ENCODE measurements at places on chromosomes 4 and X.

- no peak for DNase-seq
Measured at GRCh38 chrX:118345045-118345463, 852 bp upstream of the WDR44 start.

DNA sequence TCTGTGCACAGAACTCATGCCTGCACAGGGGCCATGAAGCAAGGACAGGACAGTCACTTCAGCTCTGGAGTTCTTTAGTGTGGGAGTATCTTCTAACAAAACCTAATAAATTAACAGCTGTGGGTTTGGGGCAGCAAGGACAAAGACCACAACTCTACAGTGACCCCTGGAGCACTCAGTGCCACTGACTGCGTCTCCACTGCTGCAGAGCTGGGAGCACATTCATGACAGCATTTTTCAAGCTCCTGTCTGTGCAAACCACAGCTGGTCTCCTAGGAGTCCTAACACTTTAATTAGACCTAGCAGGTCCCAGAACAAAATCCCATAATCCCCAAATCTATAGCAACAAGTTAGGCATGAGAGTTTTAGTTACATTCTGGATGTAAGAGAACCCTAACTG is 76.5 kb downstream of the RTL9 start:
- DNase-seq: no peak

DNA sequence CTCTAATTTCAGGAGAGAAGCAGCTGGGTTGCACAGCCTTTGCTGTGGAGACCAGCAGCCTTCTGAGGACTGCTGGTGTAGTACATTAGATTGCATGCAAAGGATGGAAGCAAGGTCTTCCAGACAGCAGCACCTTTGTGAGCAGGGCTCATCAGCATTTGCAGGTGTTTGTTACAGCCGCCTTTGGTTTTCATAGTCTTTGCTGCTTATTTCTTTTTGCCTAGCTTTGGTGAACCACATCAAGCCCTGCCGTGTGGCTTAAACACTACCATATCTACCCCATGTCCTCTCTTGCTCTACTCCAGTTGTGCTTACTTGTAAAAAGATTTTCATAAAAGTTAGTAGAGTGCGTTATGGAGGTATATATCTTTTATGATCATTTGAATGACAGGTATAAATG is 57.5 kb downstream of the MTM1 start:
- no peak for DNase-seq

DNA sequence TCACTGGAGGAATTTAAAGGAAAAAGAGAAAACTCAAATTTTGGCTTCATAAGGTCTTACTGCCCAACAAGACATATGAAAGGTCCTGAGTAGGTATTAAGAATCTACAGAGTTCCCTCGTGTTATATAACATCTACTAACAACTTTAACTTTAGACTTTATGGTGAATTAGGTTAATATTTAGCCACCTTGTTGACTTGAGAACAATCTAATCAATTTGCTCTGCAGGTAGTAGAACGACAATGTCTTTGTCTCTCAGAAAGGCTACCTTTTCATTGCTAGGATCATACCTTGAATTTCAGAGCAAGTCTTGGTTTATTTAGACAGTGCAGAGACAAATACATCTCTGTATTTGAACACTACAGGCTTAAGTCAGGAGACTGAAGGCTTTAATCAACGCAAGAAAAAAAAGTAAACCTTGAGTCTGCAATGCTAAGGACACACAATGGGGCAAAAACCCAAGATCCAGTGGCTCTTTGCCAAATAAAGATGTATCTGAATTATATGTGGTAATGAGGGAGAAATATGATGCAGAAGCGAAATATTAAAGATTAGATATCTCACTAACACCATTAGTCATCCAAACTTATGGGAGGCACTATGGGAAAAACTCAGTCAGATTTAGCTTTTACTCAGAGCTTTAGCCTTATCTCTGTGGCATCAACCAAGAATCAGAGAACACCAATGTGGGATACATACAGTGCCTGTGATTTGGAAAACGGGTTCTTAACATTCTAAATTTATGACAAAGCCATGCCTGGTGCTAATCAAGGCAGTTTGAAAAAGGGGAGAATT is 93.6 kb upstream of the FTHL17 start:
- no peak for DNase-seq

DNA sequence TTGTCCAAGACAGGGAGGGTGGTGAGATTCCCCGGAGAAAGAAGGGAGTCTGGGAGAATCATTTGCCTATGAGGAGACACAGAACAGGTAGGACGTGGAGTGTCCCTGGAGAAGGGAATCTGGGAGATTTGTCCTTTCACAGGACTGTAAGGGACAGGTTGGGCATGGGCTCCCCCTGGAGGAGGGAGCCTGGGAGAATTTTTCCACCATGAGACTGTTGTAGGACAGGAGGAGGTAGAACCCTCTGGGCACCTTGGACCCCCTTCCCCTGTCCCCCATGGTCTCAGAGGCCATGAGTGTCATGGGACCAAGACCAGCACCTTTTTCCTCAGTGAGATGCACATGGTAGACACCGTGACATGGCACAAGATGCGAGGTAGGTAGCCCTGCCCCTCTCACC is 2.8 kb downstream of the PORCN start:
- no peak for DNase-seq

GRCh38 chr4:61553557-61554125 is 353.5 kb downstream of the ADGRL3 start:
- DNase-seq: no peak

- DNase-seq: no peak
Measured at GRCh38 chr4:112287258-112287989, 1.7 kb upstream of the TIFA start.

DNA sequence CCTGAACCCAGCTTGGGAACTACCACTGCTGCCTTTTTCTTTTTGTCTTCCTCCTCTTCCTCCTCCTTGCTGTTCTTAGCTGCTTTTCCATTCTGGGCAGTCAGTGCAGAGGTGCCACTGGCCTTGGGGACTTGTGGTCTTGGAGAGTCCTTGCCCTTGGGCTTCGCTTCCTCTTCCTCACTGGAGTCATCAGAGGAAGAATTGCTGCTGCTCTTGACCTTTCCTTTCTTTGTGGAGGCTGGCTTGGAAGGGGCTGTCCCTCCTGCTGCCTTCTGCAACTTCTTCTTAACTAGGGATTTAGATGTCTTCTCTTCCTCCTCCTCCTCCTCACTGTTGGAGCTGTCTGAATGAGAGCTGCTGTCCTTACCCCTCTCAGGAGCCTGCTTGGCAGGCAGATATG is 53.2 kb downstream of the FAM9B start:
- no peak for DNase-seq

DNA sequence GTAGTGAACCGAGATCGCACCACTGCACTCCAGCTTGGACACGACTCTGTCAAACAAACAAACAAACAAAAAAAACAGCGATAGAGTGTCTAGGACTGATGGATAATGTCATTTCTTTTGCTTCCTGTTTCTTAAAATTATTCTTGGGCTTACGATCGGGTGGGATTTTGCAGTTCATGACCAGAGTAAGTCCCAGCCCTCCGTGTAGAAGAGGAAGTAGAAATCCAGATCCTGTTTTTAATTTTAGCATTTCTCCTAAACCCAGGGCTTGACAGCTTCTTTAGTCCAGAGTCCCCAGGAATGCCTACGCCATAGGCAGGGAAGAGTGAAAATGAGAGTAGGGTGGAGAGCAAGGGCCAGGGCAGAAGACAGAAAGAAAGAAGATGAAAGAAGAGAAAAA is 94.3 kb downstream of the HPRT1 start:
- no peak for DNase-seq

DNA sequence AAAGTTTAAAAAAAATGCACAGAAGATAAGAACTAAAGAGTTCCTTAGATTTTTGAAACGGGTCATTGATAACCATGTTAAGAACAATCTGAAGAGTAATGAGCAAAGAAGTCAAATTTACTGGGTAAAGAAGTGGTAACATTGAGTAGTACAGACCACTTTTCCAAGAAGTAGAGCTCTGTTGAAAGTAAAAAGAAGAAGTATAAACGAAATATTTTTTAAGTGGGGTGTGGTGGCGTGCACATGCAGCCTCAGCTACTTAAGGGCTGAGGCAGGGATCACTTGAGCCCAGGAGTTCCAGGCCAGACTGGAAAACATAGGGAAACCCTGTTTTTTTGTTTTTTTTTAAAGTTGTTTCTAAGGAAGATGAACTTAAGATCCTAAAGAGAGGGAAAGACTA is 68.5 kb downstream of the UBA6 start:
- no peak for DNase-seq

DNA sequence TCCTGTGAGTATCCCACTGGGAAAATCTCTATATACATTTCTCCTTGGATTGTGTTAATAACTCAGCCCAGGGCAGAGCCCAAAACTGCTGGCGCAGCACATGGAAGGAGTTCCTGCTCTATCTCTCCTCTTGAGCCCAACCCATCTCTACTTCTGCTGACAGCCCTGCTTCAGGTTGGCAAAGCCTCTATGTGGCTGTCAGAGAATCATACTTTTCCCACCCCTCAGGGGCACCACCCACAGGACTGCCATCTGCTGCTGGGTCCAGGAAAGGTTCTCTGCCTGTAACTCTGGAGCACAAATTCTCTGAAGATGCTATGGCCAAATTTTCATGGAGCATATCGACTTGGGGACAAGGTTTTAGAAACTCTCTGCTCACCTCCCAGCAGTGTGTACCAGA is 278.5 kb upstream of the EMCN start:
- DNase-seq: no peak

DNA sequence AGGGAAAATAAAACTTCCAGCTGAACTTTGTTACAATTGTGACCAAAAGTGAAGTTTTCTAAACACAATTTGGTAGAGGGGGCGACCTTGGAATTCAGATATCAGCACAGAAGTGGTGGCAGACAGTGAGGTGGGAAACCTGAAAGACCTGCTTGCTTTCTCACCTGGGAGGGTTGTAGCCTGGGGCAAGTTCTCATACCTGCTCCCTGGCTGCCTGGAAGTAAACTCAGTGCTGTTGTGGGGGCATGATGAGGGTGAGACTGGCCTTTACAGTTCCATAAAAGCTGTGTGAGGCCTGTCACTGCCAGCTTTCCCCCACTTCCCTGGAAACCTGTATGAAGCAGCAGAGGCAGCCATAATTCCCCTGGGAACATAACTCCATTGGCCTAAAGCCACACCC is 1180.2 kb downstream of the FAM133A start:
- DNase-seq: no peak

- DNase-seq: no peak
Measured at GRCh38 chr4:90198086-90198847, 71.1 kb downstream of the CCSER1 start.

- DNase-seq: no peak
Measured at GRCh38 chr4:175166020-175166419, 247.9 kb downstream of the ADAM29 start.

- DNase-seq: no peak
Measured at GRCh38 chr4:34964613-34965012, 1279.7 kb downstream of the ARAP2 start.

DNA sequence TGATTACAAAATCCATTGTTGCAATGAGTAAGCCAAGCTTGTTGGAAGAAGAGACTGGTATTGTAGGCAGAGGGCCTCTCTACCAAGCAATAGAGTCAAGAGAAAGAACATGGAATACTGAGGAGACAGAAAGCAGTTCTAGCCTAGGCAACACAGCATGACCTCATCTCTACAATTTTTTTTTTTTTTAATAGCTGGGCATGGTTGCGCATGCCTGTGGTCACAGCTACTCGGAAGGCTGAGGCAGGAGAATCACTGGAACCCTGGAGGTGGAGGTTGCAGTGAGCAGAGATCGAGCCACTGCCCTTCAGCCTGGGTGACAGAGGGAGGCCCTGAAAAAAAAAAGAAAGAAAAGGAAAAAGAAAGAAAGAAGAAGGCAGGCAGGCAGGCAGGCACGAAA is 11.7 kb upstream of the ZBTB33 start:
- no peak for DNase-seq

GRCh38 chr4:130249002-130249401 is 1153.0 kb downstream of the C4orf33 start:
- no peak for DNase-seq

DNA sequence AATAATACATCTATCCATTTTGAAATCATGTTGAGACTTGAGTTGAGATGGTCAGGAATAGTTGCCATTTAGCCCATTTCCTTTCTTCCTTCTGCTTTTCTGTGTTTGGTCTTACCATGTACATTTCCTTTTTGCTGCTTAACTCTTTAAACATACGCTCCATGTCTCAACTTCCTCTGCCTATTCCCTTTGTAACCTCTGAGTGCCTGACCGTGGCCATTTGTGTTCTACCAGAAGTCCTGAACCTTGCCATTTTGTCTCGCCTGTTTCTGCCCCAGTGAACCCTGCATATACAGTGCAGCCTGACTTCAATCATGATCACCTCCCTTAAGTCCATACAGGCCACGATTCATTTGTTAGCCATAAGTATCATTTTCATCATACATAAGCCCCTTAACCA is 169.0 kb downstream of the RAPGEF2 start:
- DNase-seq: no peak

Data from SIG-M5 (cell line).